Activated CD8-positive, alpha-beta memory T cell treated with anti-CD3 and anti-CD28 coated beads for 1 hour (primary cell): ENCODE measurements at places on chromosomes 1 and 21.

GRCh38 chr1:151716771-151717631 lies at the start of gene CELF3:
Gene CELF3, minus strand, starts transcription at chr1:151716803. Its CDS starts 783 bp downstream, at chr1:151716020.
- no peak for DNase-seq

- DNase-seq, result peak; percentile 53
Measured at GRCh38 chr1:58784758-58785441, 1.1 kb upstream of the JUN start.

- DNase-seq, result no peak
Measured at GRCh38 chr1:228334226-228334935, 72.3 kb downstream of the TRIM11 start.

- no peak for DNase-seq
Measured at GRCh38 chr1:180921891-180922630, 9.4 kb downstream of the KIAA1614 start.

- DNase-seq, result no peak
Measured at GRCh38 chr21:17636711-17637110, 24.0 kb upstream of the BTG3 start.

- DNase-seq, result no peak
Measured at GRCh38 chr1:91712393-91712792, 173.6 kb downstream of the TGFBR3 start.

DNA sequence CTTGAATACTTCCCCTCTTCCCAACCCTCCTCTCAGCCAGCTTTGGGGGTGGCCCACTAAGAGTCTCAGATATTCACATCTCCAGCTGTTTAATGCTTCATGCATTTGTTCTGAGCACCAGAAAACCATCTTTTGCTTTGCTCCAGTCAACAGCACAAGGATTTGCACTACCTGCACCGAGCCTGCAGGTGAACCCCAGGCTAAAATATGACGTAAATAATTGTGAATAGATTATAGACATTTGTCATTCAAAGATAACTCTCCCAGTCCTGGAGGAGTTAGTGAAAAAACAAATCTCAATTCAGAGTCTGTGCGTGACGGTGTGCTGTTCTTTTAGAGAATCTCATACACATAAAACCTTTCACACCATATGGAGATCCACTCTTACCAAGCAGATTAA lies 7.4 kb downstream of the CD247 start:
- no peak for DNase-seq

- DNase-seq, result no peak
Measured at GRCh38 chr1:233638513-233638912, 24.6 kb downstream of the KCNK1 start.

DNA sequence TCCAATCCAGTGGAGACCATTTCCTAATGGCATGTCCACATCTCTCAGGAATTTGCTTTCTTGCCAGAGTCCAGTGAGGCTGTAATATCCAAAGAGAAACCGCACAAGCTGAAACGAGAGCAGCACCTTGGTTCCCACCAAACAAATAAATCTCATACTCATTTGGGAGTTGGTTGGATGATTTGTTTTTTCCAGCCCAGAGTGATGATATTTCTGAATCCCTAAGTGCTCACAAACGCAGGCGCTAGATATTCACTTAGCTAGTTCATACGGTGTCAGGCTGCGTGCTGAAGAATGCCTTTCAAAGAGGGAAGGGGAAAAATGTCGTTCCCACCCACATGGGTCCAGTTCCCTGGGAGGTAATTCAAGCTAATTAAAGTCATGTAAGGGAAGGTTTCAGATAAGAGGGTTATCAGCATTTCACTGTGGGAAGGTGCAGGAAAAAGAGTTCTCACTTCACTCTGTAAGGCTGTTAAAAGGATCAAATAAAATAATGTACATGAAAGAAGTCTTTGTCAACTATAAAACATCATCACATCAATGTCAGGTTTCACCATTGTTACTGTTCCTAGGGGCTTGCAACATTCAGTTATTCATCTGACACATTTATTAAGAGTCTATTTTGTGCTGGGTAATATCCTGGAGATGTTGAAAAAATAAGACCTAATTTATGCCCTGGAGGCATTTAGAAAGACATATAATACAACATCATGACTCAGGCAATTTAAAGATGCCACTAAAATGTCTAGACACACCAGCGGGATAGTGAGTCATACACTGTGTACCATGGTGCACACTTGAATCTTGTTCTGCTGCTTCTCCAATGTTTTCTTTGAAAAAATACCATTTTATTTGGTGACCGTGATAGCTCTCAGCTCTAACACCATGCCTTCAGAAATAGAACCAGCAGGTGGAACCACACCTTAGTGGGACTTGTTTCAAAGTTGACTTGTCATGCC lies 19.3 kb downstream of the DPT start:
- DNase-seq, result no peak

GRCh38 chr1:20250340-20250989 lies 40.2 kb upstream of the VWA5B1 start:
- DNase-seq, result no peak

DNA sequence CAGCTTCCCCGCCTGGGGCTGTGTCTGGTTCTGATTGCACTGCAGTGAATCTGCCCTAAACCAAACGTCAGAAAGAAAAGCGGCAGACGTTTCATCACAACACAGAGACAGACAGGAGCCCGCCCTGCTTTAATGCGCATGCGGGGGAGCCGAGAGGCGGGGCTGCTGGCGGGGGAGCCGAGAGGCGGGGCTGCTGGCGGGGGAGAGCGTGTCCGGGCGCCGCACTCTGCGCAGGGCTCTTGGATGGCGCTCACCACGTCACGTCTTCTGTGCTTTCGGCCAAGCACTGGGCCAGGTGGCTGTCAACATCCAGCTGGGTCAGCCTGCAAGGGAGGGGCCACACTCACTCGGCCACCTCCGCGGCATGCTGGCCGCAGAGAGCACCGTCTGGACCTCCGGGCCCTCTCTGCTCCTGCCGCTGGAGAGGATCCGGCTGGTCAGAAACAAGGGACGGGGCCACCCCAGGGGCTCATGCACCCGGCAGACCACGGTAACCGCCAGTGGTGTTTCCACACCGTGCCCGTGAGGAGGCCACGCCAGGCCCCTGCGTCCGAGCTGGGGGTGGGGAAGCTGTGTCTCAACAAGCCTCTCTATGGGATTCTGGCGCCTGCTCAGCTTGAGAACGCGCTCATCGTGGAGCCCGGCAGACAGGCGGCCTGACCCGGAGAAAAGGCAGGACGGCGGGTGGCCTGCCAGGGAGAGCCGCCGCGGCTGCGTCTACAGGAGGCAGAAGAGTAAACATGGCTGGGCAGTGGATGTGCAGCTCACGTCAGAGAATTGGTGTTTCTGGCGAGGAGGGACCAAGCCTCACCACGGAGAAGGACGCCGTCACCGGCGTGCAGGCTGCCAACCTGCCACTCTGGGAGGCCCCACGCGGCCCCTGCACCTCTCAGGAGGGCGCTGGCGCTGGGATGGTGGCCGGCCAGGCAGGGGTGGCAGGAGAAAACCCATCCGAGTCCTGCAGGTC lies 4.8 kb downstream of the FAAP20 start:
- DNase-seq, result peak; percentile 83

- peak; percentile 30 for DNase-seq
Measured at GRCh38 chr1:205791568-205792180, 16.4 kb upstream of the RAB29 start.

DNA sequence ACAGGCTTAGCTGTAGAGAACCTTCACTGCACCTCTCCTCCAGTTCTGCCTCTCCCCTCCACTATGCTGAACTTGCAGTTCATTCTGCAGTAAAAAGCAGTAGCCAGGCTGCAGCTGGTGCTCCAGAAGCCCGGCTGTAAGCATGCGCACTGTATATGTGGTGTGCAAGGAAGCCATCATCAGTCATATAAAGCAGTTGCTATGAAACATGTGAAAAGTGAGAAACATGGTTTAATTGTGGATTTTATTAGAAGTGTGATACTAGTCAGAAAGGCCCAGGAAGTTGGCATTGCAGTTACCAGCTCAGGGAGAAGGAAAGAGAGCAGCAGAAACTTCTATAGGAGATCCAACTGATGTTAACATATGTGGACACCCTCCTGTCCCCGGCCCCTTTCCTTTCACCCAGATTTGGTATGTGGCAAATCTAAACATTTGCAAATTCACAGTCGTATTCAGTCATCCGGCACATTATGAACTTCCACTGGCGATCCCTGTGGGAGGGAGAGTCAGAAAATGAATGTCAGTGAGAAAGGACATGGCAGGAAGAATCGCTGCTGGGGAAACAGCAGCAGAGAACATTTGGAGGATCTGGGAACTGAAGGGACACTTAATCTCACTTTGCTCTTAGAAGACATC lies 32.8 kb downstream of the DPT start:
- DNase-seq, result no peak

- DNase-seq, result no peak
Measured at GRCh38 chr1:96521010-96521409, 200.6 kb upstream of the PTBP2 start.

GRCh38 chr1:81760477-81761097 lies 40.1 kb upstream of the ADGRL2 start:
- no peak for DNase-seq

DNA sequence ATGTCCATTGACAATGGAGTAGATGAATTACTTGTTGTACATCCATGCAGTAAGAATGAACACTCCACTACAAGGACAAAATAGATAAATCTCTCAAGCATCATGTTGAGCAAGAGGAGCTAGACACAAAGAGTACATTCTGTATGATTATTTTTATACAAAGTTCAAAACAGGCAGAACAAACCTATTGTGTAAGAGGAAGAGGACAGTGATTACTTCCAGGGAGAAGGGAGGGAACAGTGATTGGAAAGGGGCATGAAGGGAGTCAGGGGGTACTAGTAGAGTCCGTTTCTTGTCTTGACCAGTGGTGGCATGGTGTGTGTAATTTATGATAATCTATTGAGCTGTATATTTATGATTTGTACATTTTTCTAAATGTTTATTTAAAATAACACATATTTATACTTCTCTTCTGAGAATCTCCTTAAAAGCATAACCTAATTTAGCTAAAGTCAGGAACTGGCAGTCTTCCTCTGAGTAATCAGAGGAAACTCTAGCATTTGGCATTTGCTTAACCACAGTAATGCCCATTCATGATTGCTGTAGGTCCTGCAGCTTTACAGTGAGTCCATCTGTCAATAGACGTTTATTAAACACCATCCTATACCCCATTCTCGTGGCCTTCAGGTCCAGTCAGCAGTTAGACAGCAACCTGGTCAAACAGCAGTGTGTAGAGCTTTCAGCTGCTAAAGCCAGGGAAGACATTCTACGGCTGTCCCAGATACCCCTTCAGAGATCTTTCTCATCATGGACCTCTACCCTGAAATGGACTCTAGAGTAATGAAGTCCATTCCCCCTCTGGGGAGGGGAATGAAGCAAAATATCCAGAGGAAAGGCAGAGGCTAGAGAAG lies 114.1 kb upstream of the GALNT2 start:
- no peak for DNase-seq

GRCh38 chr21:32514275-32515055 lies 70.9 kb downstream of the TCP10L start:
- no peak for DNase-seq

DNA sequence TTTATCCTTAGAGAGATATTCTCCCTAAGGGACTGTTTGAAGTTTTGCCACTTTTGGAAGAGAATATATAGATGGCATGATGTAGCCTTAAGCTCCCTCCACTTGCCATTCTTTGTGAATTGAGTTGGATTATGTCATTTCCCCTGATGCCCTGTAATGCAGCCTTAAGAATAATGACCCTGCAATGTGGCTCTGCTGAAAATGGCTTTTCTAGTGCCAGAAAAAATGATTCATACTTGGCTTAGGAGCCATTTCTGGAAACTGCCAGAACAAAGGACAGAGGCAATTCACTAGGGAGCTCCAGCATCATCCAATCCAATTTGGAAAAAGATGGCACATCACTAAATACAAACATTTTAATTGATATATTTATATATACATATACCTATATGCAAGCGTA lies 265.3 kb downstream of the SPATA17 start:
- DNase-seq, result no peak

DNA sequence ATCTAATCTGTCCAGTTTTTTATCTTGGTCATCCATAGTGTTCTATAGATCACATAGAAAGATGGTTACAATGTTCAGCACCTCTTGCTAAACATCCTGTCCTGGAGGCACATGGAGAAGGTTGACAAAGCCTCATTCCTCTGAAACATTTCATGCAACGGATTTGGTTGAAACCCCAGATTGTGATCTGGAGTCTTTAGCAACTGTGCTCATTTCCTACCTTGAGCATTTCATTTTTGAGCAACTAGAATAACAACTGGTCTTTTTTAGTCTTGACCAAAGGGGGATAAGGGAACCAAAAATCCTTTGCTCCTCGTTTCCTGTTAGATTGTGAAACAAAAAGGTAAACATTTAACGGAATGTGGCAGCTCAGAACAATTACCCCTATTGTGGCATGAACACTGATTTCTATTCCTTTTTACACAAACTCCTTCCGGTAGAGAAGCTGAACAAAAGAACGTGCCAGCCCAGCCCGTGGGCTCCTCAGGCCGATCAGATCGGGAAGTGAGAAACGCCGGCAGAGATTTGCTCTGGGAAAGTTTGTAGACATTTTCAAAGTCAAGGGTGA lies 94.7 kb upstream of the ERRFI1 start:
- DNase-seq, result no peak

GRCh38 chr1:164930833-164931232 lies 371.8 kb downstream of the PBX1 start:
- no peak for DNase-seq

DNA sequence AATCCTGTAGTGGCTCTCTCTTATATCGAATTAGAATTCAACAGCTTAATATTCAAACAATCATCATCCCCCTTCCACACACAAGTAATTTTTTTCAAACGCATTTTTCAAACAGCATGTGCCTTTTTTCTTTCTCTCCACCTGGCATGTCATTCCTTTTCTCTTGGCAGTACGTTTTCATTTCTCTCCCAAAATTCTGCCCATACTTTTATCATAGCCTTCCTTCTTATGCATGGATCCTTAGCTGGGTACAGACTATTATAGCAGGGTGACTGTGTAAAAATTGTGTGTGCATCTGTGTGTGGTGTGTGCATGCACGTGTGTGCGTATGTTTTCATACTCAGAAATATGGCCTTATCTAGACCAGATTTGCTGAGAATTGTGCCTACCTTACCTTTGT lies 184.3 kb downstream of the ZC3H11B start:
- no peak for DNase-seq

- DNase-seq, result no peak
Measured at GRCh38 chr1:51002516-51002915, 32.5 kb downstream of the CDKN2C start.

DNA sequence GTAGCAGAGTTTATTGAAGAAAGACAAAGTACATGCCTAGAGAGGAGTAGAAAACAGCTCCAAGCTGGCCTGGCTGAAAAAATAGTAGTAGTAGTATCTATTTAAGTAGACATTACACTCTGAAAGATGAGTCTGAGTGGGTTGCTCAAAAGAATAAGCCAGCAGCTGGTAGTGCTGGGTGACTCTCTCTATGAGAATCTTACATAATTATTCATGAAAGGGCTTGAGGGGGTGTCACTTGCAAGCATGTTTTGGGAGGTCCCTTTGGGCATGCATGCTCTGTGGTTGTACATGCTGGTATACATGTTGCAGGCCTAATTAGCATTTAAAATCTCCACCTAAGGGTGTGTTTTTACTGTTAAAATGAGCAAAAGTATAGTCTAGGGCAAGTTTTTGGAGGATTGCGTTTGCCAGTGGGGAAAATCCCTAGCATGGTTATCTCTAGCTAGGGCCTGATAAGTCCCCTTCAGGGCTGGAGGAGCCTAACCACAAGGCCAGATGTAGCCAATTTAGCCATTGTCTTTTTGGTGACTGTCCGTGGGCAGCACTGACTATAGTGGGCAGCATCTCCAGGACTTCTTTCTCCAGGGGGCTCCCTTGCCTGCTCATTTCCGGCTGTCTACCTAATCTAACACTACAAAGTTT lies 11.0 kb upstream of the FCGR2A start:
- no peak for DNase-seq
